Brain pericyte (primary cell): ENCODE measurements at places on chromosomes 6 and 20.

DNA sequence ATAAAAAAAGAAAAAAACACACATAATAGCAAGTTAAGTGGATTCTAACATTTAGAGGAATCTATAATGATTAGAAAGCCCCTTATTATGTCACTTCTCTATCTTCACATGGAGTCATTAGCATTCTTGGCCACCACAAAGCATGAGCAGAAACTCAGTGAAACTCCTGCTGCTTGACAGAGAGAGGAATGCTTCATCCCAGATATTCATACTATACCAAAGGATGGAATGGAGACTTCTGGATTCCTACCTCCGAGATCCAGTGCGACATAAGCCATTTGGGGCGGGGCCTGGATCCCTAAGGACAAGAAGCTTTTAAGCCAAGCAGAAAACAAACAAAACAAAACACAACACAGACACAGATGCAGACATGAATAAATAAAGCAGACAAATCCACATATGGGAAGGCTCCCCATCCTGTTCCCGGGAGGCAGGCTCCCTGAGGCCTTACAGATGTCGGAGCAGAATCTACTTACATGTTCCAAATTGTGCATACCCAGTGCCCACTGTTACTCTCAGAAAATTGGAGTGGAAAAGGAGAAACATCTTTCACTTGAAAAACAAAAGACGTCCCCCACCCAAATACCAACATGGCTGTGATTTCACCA is 727.3 kb downstream of the MAFB start:
- DNase-seq, result no peak

DNA sequence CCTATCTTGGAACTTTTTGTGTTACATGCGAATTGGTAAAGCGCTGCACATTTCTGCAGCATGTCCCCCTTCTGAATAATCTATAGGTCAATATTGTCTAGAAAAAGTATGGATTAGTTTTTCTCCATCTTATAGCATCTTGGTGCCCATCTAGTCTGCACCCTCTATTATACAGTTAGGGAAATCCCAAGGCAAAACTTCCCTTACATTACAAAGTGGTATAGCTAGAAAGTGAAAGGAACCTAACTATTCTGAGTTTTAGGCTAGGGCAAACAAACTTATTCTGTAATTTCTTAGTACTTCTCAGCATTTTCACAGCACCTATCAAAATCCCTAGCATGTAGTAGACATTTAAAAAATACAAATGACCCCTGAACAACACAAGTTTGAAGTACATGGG is 133.5 kb upstream of the CCDC28A start:
- no peak for DNase-seq

DNA sequence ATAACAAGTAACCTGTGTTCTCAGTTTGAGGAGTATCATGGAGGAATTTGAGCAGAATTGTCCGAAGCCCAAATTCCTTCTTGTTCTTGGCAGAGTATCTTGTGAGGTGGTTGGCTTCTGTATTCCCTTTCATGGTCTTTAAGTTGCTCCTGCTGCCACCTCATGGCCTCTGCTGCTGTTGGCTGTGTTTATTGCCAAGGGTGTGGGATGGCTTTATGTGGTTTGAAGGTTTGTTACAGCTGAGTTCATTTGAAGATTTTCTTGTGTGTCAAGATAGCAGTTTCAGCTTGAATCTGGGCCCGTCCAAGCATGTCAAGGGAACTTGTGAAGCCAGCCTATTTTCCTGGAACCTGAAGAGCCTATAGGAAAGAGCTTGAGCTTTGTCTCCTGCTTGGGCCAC is 20.2 kb upstream of the TTK start:
- DNase-seq, result no peak

DNA sequence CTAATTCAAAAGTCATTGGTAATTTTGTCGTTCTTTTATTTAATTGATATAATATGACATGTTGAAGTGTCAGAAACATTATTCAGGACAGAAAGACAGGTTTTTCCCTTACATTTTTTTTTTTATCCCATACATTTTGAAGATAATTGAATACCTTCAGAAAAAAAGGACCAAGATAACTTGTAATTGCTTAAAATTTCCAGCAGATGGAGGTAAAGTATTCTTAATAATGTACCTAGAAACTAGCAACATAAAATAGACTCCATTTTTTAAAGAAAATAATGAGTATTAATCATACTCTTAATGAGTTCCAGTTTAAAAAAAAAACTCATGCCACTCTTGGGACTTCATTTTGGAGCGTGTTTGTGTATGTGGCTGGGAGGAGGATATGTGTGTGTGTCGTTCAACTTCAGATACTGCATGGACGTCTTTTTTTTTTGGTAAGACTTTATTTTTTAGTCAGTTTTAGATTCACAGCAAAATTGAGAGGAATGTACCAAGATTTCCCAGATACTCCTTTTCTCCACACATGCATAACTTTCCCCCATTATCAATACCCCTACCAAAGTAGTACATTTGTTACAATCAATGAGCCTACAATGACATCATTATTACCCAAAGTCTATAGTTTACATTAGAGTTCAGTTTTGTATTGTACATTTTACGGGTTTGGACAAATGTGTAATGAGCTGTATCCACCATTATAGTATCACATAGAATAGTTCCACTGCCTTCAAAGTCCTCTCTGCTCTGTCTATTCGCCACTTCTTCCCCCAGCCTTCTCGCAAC is 79.4 kb downstream of the ROS1 start:
- no peak for DNase-seq

DNA sequence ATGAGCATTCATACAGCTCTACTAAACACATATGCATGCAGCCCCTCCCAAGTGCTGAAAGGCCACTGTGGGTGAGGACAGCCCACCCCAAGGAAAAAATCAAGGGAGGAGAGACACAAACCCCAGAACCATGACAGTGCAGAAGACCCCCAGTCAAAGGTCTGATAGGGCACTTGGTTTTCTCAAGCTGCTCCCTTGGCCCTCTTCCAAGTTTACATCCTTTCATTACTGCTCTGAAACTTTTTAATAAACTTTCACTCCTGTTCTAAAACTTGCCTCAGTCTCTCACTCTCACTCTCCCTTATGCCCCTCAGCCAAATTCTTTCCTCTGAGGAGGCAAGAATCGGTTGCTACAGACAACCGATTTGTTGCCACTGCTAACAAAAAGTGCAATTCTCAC is 24.9 kb downstream of the IPCEF1 start:
- DNase-seq, result no peak

GRCh38 chr6:7138046-7138531 is 30.3 kb downstream of the RREB1 start:
- no peak for DNase-seq

- DNase-seq, result no peak
These were observed 17.3 kb downstream of the NAA20 start for GRCh38 chr20:20034486-20034885.

- DNase-seq, result no peak
These were observed at the start of gene MAPK13 for GRCh38 chr6:36129941-36130666. TSS of gene MAPK13 (plus strand) at chr6:36130513. CDS start at chr6:36130583, 70 bp downstream.

- no peak for DNase-seq
These were observed 56.5 kb upstream of the SIRPA start for GRCh38 chr20:1838556-1839279.

DNA sequence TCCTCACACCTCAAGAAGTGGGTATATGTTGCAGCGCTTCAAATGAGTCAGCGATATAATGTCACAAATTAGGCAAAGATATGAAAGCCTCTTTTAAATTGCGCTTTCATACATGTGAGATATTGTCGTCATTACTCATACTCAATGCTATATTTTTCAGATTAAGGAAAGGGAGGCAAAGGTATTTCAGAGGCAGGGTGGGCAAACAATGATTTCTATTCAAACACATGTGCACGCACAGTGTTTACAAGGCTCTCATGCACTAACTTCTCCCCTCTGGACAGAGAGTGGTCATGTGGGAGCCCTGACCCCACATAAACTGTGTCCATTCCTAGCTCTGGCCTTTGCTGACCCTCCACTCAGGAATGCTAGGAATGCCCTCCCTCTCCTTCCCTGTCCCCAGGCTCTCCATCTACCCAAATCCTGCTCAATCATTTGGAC is 112.1 kb upstream of the TMEM170B start:
- no peak for DNase-seq

GRCh38 chr6:99349171-99350141 is at the start of gene FAXC:
TSS of gene FAXC (minus strand) at chr6:99349674. CDS start at chr6:99349372, 302 bp downstream.
- DNase-seq, result no peak

- no peak for DNase-seq
These were observed 4.9 kb downstream of the CLIC5 start for GRCh38 chr6:46010771-46011170.

DNA sequence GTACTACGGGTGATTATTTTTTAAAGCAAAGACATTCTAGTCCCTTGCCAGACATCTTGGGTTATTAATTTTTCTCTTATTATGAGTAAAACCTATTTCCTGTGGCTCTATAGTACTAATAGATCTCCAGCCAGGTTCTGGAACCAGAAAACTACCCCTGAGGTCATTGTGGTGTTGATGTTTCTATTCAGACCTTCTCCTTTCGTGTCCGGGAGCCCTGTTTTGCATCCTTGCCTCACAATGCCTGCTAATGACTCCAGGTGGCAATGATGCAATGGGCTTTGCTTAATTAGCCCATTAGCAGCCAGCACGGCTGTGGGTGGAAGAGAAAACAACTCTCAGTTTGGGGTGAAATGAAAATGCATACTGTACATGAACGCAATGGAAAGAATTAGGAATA is 62.9 kb upstream of the ARG1 start:
- no peak for DNase-seq

DNA sequence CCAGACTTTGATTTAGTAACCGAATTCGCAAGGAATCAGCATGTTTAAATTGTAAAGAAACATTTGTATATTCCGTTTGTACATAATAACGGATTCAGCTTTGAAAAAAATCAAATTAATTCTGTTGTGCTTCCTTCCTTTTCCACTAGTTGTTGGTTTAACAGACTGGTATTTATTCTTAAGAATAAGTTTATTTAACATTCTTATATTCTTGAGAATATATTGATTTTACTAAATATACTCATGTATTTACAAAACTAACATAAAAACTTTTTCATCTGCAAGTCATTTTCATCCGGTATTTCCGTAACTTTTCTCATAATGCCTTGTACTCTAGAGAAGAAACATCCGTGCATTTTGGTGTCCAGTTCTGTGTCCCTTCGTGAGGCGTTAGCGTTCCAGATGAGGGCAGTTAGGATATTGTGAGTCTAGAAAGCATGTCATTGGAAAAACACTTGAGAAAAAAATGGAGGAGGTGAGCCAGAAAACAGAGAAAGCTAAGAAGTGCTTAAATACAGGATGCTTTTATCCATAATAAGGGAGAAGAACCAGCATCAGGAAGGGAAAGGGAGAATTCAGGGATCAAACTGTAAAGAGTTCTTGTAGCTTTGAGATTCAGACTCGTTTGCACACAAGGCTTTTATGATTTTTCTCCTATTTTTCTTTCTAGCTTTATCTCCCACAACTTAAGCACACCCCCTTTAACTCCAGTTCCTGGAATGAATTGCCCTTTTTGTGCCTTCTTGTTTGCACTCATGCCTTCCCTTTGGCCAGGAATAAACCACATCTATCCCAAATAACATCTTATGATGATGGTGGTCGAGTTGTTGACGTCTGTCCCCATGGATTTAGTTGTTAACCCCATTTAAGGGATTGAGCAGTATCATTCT is 1.8 kb downstream of the WRNIP1 start:
- no peak for DNase-seq

GRCh38 chr6:110712238-110712637 is 103.0 kb downstream of the CDK19 start:
- no peak for DNase-seq

DNA sequence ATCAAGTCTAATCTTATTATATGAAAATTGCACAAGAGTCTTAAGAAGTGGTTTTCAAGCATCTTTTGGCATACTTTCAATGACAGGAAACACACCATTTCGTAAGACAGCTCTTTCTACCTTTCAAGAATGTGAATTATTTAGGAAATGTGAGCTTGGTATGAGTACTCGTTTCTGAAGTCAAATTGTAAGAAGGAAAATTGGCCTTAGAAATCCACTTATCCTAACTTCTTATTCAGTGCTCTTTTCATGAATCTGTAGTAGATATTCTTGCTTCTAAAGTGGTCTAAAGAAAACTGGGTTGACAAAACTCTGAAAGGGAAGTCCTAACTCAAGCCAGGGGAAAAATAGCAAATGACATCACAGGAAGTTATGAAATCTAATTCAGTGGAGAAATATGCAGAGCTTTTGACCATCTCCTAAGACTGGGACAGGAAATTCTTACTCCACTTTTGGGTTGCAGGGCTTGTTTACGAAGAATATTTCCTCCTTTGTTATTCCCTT is 38.5 kb upstream of the OGFRL1 start:
- DNase-seq, result no peak

- no peak for DNase-seq
These were observed 172.3 kb downstream of the ZNF217 start for GRCh38 chr20:53421343-53421742.

GRCh38 chr6:141426400-141426980 is 706.2 kb upstream of the GJE1 start:
- DNase-seq, result no peak
